ENCODE measurements at places on chromosomes 3 and 15.

DNA sequence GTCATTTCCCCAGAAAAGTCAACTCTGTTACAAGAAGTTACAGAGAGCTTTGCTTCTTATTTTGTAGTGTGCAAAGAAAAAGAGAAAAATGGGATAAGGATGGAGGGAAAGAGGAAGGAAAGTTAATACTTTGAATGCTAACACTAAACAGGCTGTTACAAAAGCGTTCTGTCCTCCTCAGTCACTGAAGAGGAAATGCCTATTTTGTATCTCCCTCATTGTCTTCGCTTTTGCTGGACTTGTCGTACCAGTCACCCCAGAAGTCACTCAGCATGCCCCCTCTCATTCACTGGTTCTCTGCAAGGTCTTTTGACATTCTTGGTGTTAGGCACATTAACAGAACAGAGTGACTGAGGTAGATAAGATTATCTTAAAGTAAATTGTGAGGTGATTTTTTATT lies 129.6 kb downstream of the ALCAM start:
- DNase-seq: no peak

DNA sequence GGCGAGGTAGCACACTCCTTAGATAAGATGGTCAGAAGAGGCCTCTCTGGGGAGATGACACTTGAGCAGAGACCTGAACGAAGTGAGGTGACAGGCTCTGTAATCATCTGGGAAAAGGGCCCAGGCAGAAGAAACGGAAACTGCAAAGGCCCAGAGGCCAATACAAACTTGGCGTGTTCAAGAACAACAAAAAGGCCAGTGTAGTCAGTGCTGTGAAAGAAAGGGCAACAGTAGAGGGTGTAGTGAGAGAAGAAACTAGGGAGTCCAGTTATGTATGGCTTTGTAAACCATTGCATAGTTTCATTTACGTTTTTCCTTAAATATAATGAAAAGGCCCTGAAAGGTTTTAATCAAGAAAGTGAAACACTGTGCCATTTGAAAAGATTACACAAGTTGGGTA lies 31.8 kb downstream of the PLD1 start:
- no peak for DNase-seq

- peak; percentile 53 for DNase-seq
Observed at GRCh38 chr3:184154885-184155643, at the start of gene DVL3. DVL3 (plus strand) TSS chr3:184155377; CDS start chr3:184155636, 259 bp downstream.

- DNase-seq: no peak
Observed at GRCh38 chr3:97228966-97229365, 414.6 kb downstream of the EPHA6 start.

- no peak for DNase-seq
Observed at GRCh38 chr3:62493109-62493801, 119.9 kb upstream of the FEZF2 start.

DNA sequence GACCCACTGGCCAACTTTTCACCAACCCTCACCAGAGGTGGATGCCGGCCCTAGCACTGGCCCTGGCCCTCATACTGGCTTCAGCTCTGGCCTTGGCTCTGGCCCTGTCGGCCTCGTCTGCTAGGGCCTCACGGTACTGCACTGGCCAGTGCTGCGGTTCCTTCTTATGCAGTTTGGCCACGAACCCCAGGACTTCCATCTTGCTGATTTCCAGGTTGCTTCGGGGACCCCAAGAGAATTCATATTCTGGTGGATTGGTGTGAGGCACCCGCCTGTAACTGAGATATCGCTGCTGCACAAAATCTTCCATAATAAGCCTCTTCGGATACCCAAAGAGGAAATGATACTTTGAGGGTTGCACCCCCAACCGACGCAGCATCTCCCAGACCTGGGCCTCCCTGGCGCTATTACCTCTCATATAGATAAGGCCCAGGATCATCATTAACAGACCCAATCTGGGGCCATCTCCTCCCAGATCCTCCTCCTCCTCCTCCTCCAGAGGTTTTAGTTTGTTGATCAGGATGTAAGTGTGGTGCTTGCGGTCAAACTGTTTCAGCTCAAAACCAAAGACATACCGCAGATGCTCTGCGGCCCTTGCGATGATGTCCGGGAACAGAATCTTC lies 883 bp downstream of the MAGEF1 start:
- no peak for DNase-seq

DNA sequence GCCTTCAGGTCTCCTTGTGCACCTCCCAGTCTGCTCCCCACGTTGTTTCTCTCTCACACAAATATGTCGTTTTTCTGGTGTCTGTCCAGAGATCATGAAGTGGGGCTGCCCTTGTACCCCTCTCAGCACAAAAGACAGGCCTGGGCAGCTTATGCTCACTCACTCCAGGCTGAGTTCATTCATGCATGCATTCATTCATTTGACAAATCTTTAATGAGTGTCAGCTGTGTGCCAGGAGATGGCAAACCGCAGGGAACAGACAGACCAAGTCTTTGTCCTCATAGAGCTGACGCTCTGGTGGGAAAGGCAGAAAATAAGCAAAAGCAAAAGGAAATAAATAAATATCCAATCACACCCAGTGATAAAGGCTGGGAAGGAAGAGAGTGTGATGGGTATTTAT lies 7.6 kb upstream of the TRH start:
- DNase-seq: no peak

DNA sequence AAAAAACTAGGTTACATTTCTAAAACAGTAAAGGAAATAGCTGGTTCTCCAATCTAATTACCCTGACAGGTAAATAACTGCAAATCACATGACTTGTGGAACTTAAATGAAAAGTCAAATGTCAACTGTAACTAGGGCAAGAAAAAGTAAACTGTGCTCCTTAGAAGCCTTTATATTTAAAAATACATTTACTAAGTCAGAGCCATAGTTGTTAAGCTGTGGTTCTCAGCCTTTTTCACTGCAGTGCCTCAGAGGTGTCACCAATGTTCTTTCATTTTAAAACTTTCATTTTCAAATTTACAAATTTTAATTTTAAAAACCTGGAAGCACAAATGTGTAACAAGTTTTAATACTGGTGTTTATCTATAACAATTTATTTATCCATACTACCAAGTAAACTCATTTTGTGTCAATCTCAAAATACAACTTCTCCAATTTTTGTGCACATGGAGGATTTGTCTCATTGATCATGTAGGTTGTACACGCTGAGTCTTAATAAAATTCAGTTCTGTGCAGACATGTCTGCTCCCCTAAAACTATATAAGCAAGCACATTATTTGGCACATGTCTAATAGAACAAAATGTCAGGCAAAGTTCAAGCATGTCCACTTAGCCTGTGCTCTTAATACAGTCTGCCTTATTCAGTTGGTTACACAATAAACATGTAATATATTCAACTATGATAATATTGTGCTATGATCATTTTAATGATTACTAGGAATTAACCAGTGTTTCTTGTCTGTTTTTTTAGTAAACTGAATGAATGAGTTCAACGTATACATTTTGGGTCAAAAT lies 70.4 kb downstream of the DLG1 start:
- no peak for DNase-seq

DNA sequence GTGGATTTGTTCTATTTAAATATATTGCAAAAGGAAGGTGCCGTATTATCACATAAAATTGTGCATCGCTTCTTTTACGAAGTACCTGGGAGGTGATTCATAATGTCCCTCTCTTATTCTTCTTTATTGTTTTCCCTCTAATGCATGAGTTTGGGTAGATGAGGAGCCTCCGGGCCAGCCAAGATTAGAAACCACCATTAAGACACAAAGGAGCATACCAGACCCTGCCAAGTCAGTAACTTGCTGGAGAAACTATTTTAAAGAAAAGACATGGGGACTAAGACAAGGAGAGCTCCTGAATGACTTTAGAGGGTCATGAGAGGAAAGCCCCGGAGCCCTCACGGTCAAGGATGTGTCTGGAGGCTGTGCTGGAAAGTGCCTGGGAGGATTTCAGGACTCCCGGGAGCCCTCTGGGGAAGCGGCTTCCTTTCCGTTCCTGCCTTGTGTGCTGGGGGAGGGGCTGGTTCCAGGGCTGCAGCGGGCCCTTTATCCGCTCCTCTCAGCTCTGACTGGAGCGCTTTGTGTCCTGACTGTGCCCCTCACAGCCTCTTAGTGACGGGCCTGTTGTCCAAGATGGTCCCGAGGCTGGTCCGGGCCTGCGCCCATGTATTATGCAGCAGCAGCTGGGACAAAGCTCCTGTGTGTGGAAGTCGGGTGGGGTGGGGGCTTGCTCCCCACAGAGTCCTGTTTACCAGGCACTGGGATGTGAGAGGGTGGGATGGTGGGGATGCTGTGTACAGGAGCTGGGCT lies 35.7 kb downstream of the CORO2B start:
- peak; percentile 89 for DNase-seq

GRCh38 chr3:115648559-115648958 lies 25.2 kb downstream of the GAP43 start:
- DNase-seq: no peak

DNA sequence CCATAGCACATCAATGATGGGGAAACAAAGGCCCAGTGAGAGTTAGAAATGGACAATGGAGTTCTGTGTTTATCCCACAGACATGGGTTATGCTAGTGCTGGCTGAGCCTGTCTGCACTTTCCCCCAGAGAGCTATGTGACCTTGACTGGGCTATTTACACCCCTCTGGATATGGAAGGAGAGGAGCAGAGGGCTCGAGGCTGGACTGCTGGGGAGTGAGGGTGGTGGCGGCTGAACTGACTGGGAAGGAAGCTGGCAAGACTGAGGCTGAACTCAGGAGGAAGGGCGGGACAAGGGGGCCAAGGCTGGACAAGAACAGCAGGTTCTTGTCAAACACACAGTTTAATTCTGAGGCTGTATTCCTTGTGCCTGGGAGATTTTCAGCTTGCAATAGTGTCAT lies 10.8 kb upstream of the INSYN1 start:
- DNase-seq: no peak

DNA sequence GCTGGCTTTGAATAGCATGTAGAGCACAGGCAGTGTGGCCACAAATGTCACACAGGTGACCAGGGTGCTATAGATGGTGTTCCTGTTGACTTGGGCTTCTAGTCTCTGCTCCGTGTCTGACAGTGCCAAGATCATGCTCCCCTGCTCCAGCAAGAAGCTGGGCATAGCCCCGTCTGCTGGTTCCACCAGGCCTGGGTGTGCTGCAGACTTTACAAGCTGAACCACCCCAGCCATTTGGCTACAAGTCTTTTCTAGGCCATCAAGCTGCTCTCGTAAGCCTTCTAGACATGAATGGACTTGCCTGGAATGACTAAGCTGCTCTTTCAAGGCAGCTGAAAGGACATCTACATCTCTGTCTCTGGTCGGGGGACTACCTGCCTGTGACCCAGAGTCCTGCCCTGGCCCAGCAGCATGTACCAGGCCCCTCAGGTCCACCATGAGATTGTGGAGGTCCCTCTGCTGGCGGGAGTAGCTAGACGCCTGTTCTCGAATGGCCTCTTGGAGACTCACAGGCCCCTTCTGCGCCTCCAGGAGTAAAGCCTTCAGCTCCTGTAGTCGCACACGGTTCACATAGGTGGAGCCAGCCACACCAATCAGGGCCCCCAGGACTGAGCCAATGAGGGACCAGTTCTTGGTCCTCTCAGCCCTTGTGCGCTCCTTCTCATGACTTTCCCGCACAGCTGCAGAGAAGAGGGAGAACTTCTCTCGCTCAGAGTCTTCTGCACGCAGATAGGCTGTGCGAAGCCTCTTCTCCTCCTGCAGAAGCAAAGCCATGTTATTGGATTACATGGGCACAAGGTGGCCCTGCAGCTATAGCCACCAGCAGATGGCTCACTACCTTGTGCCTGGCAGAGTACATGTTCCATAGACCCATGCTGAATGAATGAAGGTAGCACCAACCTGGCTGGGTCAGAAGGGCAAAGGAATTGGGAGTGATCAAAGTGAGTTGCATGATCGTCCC lies 2.8 kb upstream of the PLXNB1 start:
- DNase-seq: no peak

DNA sequence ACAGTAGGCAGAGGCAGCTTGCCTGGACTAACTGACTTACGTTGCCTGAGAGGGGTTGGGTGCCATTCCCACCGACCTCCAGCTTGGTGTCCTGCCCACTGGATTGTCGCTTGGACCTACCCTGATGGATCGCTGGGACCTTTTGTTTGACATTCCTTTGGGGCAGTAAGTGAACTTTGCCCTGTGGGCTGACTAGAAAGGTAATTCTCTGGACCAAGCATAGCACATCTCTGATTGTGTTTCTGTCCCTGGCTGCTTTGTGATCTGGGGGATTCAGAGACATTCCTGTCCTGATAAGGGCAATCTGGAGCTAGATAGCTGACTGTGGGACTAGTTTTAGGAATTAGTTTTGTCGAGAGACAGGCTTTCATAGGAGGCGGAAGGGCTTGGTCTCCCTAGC lies 19.5 kb upstream of the IFT57 start:
- DNase-seq: no peak

GRCh38 chr3:151133175-151133574 lies 47.7 kb downstream of the MED12L start:
- DNase-seq: no peak

DNA sequence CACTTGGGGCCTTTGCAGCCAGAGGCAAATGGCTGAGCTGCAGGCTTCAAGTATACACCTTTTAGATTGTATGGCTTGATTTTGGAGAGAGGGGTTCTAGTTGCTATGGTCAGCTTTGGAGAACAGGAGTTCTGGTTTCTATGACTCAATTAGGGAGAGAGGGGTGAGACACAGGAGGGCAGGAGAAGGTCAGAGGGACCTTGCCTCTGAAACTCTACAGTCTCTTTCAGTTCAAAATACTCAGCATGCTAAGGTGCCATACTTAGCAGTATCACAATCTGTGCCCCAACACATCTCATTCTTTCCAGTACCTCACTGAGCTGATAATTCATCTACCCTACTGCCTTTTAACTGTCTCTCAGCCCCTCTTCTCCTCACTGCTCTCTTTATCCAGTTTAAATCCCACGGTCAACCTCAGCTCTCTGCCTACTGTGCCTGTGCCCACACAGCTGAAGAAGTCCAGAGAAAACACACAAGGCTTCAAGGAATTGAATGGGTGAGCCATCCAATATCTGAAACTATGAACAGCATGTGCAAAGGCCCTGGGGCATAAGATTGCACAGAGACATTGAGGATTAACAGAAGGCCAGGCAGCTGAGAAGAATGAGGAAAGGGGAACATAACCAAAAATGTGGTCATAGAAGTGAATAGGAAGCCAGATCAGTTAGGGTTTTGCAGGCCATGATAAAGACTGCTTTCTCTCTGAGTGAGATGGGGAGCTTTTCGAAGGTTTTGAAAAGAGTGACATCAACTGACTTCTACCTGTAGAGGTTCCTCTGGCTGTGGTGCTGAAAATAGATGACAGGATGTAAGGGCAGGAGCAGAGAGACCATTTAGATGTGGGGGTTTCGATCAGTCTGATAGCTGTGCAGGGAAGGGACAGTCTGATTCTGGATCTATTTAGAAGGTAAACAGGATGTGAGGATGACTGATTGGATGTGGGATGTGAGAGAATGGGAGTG lies 54.5 kb upstream of the C3orf80 start:
- no peak for DNase-seq

GRCh38 chr15:74795966-74796625 lies 14.2 kb downstream of the CSK start:
- DNase-seq: no peak

DNA sequence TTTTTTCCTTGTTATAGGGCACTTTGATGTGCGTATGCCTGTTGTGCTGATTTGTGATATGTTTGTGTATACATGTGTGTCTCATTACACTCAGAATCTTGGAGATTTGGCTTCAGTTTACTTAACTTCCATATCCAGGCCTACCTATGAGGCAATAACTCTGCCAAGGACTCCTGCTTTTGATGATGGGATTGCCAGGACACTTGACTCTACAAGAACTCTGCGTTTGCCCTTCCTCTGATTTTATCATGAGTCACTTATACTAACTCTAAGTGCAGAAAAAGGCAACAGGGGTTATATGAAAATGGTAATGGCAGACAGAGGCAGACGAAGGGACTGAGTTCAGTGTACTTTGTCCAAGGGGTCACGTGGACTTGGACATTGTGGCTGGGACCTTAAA lies 33.6 kb downstream of the MCTP2 start:
- DNase-seq: no peak

Data from hypothalamus (tissue), 51 donors.